ENCODE measurements at places on chromosomes 12 and 14.

GRCh38 chr12:86118161-86118560 is 138.0 kb downstream of the MGAT4C start:
- DNase-seq: no peak

DNA sequence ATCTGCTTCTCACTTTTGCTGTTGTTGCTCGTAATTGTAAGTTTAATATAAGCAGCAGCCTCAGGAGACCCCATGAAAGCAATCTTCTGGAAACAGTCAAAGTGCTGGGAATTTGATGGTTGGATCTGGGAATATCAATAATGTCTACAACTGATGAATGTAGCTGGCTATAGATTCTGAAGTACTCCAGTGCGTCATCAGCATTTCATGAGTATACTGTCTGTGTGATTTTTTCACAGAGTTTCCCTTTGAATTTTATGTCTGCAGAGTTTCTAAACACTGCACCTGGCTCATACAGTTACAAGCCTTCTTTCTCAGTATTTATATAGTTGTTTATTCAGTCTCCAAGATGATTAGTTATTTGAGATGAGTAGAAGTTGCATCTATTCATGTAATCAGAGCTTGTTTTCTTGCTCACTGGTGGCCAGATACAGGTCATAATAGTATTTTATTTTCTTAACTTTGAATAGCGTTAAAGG is 222.3 kb downstream of the RAD51B start:
- peak; percentile 17 for DNase-seq

DNA sequence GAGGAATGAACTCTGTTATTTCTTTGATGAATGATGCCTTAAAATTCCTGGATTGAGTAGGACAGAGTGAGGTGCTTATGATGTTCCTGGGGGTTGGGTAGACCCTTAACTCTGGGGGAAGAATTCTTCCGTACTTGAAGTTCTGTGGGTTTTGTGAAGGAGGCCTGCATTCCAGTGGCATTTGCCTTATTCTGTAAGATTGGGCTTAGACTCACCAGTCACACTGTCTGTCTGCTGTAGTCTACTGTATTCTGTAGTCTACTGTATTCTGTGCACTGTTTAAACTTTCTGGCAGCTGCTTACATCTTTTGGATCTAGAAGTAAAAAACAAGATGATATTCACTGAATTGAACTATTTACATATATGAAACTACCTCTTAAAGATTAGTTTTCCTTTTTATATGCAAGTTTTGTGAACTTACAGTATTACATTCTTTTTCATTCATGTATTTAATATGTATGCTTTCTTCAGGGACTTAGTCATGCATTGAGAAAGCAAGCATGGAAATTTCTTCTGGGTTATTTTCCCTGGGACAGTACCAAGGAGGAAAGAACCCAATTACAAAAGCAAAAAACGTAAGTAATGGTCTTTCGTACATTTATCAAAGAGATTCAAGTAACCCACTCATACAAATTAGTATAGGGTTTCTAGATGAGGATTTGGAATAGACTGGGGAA is 42.3 kb upstream of the TPH2 start:
- DNase-seq: no peak

DNA sequence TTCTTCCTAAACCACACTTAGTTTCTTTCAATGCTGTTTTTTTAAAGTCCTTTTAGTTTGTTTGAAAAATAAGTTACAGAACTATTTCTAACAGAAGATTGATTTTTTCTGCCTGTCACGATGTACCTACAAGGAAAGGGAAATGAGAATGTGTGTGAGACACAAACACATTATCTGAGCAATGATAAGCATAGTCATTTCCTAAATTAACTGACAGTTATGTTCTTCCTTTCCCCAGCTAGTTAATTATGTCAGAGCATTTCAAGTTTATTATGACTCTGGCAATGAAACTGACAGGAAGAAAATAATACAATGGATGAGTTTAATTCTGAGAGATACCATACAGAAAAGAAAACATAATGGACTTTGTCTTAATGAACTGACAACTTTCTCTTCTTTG is 21.3 kb upstream of the LDHB start:
- DNase-seq: no peak

DNA sequence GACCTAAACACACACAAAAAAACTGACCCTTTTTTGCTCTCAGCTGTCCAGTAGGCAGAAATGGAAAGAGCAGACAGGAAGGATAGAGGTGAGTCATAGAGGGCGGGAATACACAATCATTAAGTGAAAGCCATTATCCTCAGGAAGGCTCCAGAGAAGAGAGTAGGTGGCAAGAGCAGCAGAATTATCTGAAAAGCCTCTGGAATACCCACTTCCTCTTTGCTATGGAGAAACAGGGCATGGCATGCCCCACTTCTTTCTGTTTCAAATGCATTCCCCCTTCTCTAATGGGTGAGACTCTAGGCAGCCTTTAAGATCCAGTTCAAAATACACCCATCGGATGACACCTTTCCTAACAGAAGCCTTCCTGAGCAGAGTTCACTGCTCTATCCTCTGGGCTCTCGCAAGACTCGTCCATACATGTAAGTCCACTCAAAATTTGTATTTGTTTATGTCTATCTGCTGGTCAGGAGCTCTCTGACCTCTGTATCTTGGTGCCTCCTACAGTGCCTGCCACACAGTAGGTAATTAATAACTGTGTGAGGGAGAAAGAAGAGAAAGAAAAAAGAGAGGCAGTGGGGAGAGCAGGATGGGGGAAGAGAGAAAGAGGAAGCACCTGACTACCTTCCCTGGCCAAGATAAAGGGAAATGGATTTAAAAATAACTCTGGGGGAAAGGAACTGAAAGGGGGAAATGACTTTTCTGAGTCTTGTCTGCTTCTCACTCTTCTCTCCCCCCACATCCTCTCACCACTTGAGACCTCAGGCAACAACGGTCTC is 8.5 kb downstream of the KLHL33 start:
- peak; percentile 6 for DNase-seq

- peak; percentile 46 for DNase-seq
Measured at GRCh38 chr12:5432011-5432400, at the start of gene NTF3. TSS of gene NTF3 (plus strand) at chr12:5432108. CDS start at chr12:5432325, 217 bp downstream.

- no peak for DNase-seq
Measured at GRCh38 chr12:63302269-63302940, 151.4 kb upstream of the AVPR1A start.

DNA sequence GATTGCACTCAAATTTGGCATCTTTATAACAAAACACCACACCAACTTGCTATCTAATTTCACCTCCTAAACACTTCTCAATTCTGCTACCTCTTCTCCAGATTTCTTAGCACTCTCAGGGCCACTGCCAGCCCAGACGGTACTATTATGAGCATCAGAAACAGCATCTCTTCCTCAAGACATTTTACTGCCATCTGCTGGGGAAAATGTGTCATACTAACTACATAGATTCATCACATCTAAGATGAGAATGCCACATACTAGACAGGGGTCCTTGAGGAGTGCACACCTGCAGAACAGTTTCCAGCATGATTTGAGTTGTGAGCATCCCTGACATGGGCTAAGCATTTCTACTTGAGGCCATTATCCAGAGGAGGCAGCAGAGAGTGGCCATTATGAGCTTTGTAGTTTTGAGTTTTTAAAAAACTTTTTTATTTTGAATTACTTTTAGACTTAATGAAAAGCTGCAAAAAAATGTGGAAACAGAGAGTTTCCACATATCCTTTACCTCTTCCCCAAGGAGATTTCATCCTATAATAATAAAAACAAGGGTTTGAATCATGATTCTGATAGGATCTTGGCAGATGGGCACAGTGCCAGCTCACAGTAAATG is 15.1 kb upstream of the GRIP1 start:
- DNase-seq: peak; percentile 59

DNA sequence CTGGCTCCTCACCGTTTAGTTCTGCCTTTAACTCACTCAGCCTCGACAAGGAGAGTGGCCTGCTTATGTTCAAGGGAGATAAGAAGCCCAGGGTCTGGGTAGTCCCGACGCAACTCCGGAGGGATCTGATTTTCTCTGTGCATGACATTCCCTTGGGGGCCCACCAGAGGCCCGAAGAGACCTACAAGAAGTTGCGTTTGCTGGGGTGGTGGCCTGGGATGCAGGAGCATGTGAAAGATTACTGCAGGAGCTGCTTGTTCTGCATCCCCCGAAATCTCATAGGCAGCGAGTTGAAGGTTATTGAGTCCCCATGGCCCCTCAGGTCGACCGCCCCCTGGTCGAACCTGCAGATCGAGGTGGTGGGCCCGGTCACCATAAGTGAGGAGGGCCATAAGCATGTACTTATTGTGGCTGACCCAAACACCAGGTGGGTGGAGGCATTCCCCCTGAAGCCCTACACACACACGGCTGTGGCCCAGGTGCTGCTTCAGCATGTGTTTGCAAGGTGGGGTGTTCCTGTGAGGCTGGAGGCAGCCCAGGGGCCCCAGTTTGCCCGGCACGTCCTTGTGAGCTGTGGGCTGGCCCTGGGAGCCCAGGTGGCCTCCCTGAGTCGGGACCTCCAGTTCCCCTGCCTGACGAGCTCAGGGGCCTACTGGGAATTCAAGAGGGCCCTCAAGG is 13.1 kb downstream of the CBLN3 start:
- DNase-seq: no peak

DNA sequence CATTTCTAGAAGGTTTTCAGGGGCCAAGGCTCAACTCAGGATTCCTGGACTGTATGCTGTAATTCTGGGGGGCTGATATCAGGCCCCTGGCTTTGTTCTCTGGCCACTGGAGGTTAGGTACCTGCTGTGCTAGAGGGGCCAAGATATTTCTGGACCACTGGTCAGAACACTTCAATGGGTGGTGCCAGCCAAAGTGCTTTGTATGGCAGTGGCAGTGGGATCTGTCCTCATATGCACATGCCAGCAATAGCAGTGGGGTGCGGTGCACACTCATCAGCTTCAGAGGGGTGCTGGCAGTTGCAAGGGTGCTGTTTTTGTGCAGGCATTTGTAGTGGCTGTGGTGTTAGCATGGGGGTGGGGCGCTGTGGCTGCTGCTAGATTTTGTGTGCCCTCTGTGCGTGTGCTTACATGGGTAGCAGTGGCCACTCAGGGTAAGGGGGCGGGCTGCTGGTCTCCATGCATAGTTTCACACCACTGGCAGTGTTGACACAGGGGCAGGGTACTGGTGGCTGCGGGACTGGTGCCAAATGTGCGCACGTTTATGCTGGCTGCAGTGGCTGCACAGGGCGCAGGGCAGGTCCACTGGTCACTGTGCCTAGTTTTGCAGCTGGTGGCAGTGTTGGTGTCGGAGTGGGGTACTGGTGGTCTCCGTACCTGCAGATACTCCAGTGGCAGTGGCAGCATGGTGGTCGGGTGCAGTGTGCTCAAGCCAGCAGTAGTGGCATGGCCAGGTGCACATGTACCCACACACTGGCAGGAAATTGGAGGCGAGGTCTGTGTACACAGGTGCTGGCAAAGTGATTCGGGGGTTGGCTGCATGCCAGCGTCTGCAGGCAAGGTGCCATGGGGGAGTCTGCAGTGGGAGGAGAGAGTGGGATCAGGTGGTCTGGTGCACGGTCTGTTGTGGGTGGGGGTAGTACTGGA is 12.6 kb downstream of the NOPCHAP1 start:
- DNase-seq: peak; percentile 91

GRCh38 chr12:51590347-51591015 is 552 bp upstream of the SCN8A start:
- DNase-seq: peak; percentile 87

DNA sequence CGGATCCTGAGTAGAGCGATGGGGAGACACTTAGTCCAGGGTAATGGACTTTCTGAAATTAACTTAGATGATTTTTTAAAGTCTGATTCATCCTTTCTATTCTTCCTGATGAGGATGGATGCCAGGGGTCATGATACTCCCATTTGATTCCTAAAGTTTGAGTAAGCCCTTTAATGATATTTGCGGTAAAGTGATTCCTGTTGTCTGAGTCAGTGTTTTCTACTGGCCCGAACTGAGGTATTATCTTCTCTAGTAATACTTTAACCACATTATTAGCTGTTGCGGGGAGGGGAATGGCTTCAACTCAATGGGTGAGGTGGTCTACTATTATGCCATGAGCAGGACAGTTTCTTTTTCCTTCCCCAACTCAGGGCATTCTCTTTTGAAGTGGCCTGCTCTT is 111.6 kb downstream of the RIN3 start:
- DNase-seq: no peak

DNA sequence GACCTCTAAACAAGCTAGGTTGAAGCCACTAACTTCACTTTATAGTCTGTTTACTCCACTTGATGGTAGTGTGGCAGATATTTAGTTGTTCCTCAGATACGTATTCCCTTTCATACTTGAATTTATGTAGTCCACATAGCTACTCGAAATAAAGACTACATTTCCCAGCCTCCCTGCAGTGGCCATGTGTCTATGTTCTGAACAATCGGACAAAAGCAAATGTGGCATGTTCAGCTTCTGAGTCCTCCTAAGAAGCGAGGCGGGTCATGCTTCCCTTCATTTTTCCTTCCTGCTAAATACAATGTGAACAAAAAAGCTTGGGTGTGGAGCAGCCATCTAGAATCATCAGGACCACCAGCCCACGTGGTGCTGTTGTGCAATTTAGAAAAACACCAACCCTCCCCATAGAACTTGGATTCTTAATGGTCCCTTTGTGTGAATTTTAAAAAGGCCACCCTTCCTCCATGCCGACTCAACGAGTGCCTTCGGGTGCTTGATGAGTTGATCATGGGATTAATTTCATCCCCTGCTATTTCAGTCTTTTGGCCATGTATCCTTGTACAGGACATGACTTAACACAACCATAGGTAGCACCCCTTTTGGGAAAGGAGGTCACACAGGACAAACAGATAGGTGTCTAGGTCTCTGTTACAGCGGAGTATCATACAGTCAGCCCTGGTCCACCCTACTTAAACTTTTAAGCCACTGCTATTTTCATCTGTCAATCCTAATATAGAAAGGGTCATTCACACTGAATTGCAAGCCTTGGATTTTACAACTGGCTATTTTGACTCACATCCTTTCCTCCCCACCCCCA is 60.7 kb downstream of the ZFC3H1 start:
- no peak for DNase-seq

DNA sequence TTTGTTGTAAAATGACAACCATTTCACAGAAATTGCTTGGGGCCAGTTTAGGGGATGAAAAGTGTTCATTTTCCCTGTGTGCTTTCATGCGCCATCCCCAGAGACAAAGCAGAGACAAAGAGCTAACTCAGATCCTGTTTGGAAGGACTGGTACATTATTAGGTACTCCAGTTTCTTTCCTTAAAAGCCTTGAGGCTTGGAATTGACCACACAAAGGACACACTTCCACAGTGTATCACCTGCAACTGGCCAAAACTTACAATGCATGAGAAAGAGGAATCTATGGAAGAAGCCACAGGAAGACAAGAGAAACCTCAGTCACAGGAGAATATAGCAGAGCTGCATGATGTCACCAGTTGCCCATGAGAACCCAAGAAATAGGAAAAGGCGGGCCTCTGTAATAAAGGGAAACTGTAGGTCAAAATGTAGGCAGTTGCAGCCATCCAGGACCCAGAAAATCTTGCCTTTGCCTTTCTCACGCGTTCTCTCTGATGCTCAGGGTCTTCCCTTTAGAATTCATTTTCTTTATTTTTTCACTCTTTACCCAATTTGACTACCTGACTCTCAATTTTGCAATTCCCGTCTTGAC is 339.0 kb downstream of the RMST start:
- no peak for DNase-seq

DNA sequence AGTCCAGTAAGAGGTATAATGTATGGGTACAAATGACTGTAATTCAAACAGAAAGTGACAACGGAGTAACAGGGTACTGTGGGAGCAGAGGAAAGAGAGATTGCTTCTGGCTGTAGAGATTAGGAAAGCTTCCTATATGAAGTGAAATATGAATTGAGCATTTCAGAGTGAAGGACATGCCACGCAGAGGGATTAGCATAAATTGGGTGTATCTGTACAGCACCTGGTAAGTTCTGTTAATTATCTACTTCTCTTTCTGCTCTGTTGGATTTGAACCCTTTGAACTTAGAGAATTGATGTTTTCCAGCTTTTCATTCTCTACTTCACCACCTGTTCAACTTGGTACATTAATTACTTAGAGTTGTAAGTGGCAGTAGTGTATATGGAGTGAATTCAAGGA is 8.8 kb downstream of the STK38L start:
- DNase-seq: no peak
